ENCODE measurements at places on chromosomes 1 and 21.

GRCh38 chr1:57623039-57623790 lies 199.4 kb upstream of the DAB1 start:
- DNase-seq = no peak

- DNase-seq = no peak
Measured at GRCh38 chr1:184878602-184879001, 95.7 kb downstream of the NIBAN1 start.

GRCh38 chr1:212285685-212286555 lies 710 bp downstream of the PPP2R5A start:
- DNase-seq = peak; percentile 67

DNA sequence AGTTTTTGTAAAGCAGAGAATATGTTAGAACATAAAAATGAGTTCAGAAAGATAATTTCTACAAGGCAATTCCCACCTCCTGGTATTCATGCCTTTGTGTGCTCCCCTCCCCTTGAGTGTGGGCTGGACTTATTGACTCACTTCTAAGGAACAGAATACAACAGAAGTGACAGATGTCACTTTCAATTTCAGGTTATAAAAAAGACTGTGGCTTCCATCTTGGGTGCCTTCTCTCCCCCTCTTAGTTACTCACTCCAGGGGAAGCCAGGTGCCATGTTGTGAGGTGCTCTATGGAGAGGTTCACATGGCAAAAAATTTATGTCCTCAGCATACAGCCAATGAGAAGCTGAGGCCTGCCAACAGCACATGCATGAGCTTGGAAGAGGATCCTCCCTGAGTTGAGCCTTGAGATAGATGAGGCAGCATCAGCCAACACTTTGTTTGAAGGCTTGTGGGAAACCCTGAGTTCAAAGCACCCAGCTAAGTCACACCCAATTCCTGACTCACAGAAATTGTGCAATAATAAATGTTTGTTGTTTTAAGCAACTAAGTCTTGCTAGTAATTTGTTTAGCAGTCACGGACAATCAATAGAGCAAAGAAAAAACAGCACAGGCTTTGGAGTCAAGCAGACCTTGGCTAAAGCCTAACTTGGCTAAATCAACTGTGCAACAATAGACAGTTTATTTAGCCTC lies 73.5 kb upstream of the NGF start:
- no peak for DNase-seq

DNA sequence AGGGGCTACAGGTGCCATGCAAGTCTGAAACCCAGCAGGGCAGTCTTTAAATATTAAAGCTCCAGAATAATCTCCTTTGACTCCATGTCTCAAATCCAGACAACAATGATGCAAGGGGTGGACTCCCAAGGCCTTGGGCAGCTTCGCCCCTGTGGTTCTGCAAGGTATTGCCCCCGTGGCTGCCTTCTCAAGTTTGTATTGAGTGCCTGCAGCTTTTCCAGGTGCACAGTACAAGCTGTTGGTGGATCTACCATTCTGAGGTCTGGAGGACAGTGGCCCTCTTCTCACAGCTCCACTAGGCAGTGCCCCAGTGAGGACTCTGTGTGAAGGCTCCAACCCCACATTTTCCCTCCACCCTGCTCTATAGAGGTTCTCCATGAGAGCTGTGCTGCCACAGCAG lies 3.7 kb upstream of the MROH9 start:
- no peak for DNase-seq

GRCh38 chr1:226446094-226446493 lies 38.2 kb upstream of the PARP1 start:
- DNase-seq = no peak

DNA sequence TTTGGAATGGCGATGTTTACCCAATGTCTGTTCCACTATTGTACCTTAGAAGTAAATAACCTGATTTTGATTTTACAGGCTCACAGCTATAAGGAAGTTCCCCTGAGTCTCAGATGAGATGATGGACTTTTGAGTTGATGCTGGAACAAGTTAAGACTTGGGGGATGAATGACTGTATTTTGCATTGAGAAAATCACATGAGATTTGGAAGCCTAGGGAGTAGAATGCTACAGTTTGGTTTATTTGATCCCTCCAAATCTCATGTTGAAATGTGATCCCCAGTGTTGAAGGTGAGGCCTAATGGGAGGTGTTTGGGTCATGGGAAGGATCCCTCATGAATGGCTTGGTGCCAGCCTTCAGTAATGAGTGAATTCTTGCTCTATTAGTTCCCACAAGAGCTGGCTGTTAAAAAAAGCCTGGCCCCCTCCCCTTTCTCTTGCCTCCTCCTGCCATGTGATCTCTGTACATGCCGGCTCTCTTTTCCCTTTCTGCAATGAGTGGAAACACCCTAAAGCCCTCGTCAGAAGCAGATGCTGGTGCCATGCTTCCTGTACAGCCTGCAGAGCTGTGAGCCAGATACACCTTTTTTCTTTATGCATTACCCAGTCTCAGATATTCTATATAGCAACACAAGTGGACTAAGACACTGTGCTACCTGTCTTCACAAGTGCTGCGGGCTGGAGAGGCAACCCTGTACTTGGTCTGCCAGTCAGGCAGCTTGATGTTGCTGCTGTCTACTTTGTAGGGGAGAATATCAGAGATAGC lies 77.0 kb upstream of the TLR5 start:
- no peak for DNase-seq

GRCh38 chr21:38988509-38989378 lies 183.0 kb downstream of the ETS2 start:
- no peak for DNase-seq

DNA sequence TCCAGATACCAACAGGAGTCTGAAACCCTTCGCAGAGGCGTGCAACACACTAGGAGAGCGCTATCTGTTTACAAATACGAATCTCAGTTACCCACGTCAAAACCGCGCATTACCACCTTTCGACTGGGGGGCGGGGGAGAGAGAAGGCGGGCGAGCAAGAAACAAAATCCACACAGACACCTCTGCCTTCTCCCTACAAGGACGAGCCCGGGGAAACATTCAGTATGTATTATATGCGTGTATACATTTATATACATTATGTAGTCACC lies 722 bp downstream of the TUT4 start:
- peak; percentile 26 for DNase-seq

DNA sequence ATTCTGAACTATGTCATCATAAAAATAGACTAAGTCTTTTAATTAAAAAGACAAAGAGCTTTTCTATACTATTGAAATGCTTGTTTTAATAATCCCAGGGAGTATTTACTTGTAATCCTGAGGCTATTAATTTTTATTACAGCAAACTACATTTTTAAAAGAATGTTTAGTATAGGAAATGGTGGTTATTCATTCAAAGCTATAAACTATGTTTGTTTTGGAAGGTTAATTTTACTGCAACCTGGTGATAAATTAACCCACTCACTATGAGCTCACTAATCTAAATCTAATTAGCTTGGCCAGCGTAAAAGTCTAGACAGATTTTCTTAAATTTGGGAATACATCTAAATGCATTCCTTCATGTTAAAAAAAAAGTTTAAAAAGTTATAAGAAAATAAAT lies 13.8 kb upstream of the EYA3 start:
- DNase-seq = no peak

DNA sequence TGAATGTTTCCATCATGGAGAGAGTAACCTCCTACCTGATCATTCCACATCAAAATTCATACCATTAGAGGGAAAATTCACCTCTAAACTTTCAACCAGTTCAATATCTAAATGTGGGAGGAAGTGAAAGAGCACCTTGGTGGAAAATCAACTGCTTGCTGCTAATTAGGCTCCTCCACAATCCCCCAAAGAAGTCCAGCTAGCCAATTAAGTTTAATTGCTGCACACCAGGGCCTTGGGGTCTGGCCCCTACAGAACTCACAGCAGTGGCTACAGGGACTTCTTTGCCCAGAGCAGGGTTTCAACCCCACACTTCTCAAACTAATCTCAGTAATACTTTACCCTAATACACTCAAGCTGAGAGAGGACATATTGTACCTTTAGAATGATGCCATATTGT lies 62.1 kb downstream of the RGS21 start:
- no peak for DNase-seq

- DNase-seq = no peak
Measured at GRCh38 chr1:151811181-151811580, 6.0 kb upstream of the LINGO4 start.

- DNase-seq = no peak
Measured at GRCh38 chr1:31790641-31791091, 25.2 kb downstream of the SPOCD1 start.

- DNase-seq = no peak
Measured at GRCh38 chr21:35095859-35096291, 46.8 kb upstream of the RUNX1 start.

DNA sequence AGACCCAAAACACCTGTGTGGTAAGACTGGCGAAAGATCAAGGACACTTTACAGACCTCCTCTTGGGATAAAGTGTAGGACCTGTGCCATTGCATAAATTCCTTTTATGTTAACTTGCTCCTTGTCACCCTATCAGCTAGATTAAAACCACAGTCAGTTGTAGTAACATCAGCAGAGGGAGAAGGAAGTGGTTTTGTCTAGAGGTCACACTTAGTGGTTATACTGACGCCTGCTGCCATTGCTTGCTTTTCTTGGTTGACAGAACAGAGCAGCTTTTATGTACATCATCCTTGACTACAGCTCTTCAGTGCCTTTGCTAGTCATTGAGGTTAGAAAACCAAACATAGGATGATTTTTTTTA lies 101.4 kb downstream of the PBX1 start:
- DNase-seq = no peak

DNA sequence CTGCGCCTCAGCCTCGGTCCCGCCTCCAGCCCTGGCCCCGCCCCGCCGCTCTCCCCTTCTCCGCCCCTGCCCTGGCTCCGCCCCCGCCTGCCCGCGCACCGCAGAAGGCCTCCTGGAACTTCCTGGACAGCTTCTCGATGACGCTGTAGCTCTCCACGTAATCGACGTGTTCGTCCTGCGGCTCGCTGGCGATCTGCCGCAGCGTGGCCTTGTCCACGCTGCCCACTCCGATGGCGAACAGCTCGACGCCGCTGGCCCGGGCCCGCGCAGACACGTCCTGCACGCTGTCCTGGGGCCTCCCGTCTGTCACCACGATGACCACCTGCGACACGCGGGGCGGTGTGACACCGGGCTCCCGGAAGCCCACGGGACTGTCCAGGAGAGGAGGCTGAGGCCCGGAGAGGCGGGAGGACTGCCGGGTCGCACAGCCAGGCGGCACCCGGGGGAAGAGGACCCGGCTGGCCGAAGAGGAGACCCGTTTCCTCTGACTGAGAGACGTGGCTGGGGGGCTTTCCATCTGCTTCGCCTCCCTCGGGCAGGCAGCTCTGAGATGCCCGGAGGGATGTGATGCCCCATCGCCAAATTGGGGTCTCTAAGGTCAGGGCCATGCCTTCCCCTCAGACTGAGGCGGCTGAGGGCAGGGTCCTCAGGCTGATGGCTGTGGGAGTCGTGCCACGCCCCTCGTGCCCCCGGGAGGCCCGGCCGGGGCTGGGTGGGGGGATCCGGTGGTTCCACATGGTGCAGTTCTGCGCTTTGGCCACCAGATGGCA lies 4.6 kb downstream of the MATN1 start:
- peak; percentile 86 for DNase-seq

Measured in putamen (tissue), 1 donor.